Ecto neural progenitor cell (in vitro differentiated cells): ENCODE measurements at places on chromosomes 12 and 14.

DNA sequence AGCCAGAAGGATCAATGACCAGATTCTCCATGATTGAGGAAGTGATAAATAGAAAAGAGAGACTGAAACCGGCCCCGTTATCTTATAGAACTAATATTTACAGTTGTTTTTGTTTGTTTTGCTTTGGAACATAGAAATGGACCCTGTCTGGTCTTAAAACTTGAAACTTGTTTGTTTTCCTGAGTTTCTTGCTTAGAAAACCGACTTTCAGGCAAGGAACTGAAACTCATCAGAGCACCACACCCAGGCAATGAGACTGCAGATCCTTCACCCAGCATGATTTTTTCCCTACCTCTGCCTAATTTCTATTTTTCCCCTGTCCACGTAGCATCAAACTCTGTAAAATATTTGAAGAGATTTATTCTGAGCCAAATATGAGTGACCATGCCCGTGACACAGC, 10.6 kb upstream of the CLEC12A start:
- no peak for DNase-seq

DNA sequence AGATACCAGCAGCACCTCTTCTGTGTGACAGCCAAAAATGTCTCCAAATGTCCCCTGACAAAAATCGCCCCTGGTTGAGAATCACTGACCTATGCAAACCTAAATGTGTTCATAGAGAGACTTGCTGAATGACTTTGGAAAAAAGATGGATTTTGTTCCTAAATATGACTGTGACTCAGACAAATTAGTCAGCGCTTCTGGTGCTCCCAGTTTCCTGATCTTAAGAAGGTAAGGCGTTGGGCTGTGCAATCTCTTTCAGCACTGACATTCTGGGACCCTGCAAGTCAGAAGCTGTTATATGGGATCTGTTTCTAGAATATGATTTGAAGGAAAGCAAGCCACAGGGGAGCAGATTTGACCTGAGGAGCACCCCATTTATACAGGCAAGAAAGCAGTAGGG, 90.6 kb upstream of the PWP1 start:
- no peak for DNase-seq

DNA sequence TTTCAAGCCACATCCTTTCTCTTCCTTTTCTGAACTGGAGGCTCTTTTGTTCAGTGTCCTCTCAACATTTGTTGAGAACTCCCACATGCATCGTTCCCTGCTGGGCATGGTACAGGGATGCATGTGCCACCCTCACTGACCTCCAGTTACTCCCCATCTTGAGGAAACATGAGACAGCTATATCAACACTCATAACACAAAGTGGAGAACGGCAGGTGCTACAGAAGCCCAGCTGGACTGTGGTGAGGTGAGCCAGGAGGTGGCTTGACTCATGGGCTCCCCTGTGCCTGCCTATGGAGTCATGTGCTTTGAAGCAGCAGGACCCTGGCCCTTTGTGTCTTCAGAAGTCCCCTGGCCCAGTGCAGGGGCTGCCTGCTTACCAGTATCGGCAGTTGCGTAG, 9.7 kb downstream of the MYH6 start:
- no peak for DNase-seq

GRCh38 chr14:91219517-91220389, 24.8 kb downstream of the GPR68 start:
- no peak for DNase-seq

DNA sequence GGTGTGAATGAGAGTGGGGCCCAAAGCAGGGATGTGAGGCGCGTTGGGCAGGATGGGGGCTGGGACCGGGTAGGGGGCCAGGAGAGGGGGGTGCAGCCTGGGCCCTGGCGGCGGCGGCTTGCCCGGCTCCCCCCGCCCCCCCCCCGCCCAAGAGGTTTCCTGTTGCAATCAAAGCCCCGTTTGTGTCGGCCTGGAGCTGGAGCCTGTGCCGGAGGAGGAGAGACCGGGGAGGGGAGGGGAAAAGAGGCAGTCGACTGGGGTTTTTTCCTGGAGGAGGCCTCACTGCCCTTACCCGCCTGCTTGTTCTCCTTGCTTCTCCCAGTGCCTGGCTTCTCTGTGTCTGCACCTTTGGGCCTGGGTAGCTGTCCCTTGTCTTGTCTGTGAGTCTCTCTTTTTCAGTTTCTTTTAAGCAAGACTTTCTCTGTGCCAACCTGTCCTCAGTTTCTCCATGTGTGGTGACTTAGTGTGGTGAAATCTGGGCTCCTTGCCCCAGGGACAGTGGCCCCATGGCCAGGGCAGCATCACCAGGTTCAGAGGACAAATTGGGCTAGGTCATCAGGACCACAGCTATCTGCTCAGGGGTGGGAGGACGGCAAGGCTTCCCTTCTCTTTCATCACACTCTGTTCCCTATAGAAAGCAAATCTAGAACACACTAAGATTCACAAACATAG, 8.5 kb downstream of the RARG start:
- DNase-seq, result peak; percentile 66

- no peak for DNase-seq
Measured at GRCh38 chr14:76920331-76921087, 94.3 kb downstream of the LRRC74A start.

GRCh38 chr12:63163541-63163940, 12.5 kb upstream of the AVPR1A start:
- no peak for DNase-seq

- no peak for DNase-seq
Measured at GRCh38 chr12:52245962-52246569, 13.0 kb downstream of the KRT7 start.

- DNase-seq, result no peak
Measured at GRCh38 chr14:97329701-97330100, 532.5 kb downstream of the VRK1 start.

DNA sequence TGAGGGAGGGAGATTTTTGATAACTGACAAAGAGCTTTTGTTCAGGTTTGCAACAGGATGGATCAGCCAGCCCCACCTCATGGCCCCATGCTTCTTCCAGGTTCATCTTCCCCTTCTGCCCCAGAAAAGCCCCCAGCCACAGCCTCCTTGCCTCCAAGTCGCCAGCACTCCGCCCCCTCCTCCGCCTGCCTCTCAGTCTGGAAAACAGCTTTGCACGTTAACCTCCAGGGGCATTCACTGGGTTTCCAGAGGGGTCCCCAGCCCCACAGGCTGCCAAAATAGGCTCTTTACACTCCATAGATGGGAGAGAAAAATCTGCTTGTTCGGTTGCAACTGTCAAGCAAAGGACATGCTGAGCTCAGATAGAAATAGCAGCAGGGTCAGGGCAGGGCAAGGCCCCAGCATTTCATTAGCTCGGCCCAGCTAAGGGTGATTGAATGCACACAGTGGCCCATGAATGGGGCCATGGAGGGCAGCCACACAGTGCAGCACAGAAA, 253.6 kb downstream of the ZFP36L1 start:
- DNase-seq, result peak; percentile 76

DNA sequence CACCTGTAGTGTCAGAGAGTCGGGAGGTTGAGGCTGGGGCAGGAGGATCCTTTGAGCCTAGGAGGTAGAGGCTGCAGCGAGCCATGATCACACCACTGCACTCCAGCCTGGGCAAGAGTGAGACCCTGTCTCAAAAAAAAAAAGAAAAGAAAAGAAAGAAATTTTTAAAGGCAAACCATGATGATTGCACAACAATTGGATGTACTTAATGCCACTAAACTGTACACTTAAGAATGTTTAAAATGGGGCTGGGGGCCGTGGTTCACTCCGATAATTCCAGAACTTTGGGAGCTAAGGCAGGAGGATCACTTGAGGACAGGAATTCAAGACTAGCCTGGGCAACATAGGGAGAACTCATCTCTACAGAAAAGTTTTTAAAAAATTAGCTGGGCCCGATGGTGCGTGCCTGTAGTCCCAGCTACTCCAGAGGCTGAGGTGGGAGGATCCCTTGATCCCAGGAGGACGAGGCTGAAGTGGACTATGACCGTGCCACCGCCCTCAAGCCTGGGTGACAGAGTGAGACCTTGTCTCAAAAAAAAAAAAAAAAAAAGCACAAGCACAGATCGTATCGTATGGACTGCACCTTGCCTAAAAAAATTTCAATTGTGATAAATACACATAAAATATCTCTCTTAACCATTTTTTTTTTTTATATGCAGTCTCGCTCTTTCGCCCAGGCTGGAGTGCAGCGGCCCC, 32.7 kb downstream of the JAG2 start:
- DNase-seq, result no peak

- DNase-seq, result peak; percentile 88
Measured at GRCh38 chr14:75452900-75453816, 25.3 kb downstream of the JDP2 start.

DNA sequence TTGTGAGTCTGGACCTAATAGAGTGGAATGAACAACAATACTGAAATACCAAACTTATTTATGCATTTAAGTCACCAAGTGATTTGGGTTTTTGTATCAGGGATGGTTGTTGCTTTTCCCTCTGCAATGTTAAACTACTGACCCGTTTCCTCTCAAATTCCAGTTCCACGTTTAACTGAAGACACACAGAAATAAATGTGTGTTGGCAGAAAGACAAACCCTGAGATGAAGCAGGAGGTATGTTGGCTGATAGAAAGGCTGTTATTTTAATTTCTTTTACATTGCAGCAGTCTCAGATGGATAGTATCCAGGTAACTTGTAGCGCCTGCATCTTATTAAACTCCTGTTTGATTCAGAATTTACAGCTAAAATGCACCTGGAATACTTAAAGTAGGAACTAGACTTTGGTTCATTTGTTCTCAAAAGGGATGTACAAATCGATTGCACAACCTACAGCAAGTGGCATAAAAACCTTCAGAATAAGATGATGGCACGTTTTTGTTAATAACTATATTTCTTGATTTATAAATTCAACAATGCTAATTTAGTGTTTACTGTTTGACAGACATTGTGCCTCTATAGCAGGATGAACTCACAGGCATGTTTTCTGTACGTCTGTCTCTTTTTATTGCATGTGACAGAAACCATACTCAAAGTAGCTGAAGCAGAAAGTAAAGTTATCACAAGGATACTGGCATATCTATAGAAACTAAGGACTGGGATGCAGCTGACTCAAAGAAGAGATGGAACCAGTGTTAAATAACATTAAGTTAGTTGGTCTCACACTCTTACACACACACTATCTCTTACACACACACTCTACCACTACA, 405.7 kb downstream of the ZFP36L1 start:
- DNase-seq, result no peak

GRCh38 chr14:81166121-81166520, 54.6 kb downstream of the GTF2A1 start:
- DNase-seq, result no peak

- no peak for DNase-seq
Measured at GRCh38 chr12:81257947-81258551, 180.2 kb downstream of the ACSS3 start.

DNA sequence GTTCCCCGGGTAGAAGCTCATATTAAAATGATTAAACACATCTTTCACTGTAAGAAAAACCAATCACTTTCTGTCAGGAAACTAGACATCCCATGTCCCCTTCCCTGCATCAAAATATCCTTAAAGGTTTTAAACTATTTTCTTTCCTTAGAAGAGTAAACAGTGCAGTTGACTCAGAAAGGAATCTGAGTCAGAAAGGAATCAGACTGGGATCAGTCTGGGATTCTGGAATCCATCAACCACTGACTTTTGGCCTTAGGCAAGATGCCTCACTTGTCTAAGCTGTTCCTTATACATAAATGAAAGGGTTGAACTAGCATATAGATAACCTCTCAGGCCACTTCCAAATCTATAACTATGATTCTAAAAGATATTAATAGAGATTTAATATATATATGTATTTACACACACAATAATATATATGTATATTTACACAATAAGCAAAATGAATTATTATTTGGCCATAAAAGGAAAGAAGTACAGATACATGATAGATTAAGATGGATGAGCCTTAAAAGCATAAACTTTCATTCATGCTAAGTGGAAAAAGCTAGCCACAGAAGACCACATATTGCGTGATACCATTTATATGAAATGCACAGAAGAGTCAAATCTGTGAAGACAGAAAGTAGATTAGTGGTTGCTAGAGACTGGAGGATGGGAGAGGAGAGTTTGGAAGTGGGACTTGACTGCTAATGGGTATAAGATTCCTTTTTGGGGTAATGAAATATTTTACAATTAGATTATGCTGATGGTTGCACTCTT, 114.4 kb downstream of the SLC38A1 start:
- DNase-seq, result no peak

- DNase-seq, result no peak
Measured at GRCh38 chr12:47493801-47494200, 212.0 kb downstream of the RPAP3 start.

- no peak for DNase-seq
Measured at GRCh38 chr12:130177635-130178242, 15.5 kb downstream of the FZD10 start.

DNA sequence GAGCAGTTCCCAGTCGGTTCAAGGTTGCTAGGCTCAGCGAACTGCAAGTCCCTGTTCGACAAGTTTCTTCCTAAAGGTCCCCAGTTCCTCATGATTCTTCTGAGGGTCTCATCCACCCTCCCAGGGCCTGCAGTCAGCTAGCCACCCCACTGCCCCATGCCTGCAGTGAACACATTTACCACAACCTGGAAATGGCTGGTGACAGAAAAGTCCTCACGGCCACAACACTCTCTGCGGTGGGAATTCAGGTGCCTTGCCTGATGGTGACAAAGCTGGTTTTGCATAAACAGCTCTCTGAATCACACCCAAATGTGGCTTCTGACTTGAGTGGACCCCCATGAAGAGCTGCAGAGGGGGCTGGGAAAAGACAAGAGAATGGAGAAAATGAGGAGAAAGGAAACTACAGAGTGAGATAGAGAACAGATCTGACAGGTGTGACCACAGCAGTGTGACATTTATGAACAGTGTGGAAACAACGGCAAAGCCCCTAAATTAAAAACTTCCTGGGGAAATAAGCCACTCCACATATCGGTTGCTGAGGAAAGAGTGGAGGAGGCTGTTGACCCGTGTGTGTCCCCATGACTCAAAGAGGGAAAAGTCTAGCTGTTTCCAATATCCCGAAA, 1.3 kb upstream of the CD27 start:
- DNase-seq, result no peak

- DNase-seq, result no peak
Measured at GRCh38 chr14:93073358-93073707, 42.4 kb downstream of the ITPK1 start.

- DNase-seq, result no peak
Measured at GRCh38 chr12:109947521-109947920, 47.4 kb downstream of the TCHP start.

GRCh38 chr12:69966839-69967238, 141.8 kb downstream of the MYRFL start:
- DNase-seq, result no peak
